ENCODE measurements at places on chromosomes 7 and 10.

GRCh38 chr7:70177166-70177565 lies 578.9 kb downstream of the AUTS2 start:
- no peak for DNase-seq

DNA sequence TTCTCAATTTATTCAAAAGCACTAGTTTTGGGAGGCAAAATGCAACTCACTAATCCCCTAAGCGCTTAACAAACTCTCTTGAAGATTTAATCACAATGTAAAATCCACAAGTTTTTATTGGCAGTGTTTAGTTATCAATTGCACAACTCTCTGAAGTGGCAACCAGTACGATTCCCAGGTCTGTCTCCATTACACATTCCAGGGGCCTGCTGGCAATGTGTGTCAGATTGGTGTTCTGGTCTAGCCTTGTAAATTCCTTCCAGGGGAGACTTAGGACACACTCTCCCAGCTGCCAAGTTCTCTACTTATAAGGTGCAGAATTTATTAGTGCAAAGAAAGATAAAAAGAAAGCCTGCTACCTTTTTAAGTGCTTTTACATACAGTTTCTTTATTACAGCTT lies 164.7 kb upstream of the HPS1 start:
- DNase-seq = no peak

- DNase-seq = no peak
Measured at GRCh38 chr7:43891069-43891955, 15.1 kb downstream of the URGCP start.

- DNase-seq = no peak
Measured at GRCh38 chr10:129605266-129605985, 138.4 kb downstream of the MGMT start.

DNA sequence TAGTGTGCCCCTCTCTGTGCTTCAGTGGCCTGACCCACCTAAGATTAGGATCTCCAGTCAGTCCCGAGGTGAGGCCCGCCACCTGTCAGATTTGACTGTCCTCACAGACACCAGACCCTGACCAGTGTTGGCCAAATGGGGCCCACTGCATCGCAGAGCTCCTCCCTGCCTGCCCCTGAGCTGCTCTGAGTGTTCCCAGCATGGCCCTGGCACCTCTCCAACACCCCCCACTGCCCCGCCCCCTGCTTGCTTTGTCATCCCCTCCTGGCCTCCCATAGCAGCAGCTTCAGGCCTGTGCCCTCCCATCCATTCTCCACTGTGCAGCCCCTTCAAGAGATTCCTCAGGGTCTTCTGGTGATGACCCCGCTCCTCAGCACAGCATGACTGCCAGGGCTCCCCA lies 67.6 kb downstream of the C10orf120 start:
- DNase-seq = no peak

DNA sequence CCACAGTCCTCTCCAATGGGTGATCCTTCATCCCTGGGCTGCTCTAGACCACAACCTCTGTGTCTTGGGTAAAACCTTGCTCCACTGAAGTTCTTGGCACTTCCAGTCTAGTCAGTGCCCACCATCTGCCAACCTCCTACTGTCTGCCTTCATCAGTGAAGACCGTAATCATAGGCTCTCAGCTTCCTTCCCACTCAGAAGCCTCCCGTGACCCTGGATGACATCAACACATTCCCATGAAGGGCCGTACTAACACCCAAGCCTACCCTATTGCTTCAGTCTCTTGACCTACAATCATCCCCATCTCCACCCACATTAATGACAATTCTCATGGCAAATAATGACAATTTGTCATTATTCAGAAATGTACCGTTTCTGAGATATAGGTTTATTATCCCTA lies 27.6 kb upstream of the GARS1 start:
- DNase-seq = no peak

Data from activated CD4-positive, CD25-positive, alpha-beta regulatory T cell (primary cell).